ENCODE measurements at places on chromosomes 2 and 18. TPM values are rescaled to one million over a fixed set of nuclear protein-coding genes. Genes with fewer than 3 reads are reported as not detected.

Gene SPHKAP
- total RNA-seq, result not detected

GRCh38 chr2:130840506-130840905 lies 3.8 kb downstream of the ARHGEF4 start:
- DNase-seq, result no peak

DNA sequence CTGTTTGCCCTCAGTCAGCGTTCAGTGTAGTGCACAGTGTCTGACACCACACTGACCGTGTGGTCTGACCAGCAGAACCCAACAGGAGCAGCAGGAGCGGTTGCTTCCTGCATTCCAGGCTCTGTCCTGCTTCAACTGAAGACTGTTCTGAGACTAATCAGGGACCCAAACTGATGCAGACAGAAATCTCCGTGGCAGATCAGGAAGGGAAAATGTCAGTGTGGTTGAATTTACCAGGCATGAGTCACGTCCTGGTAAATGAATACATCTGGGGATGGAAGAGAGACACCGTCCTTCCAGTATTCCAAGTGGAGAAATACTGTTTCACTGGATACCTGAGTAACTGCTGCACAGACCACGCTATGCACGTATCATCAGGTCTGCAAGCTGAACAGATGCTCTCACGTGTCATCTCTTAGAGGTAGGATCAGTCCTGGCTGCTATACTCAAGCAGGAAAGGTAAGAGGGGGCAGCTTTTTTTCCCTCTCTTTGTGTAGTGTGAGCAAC lies 223.6 kb upstream of the EPAS1 start:
- no peak for DNase-seq

- no peak for DNase-seq
These were observed 2.8 kb downstream of the ECEL1 start for GRCh38 chr2:232484628-232485347.
